ENCODE measurements at places on chromosomes 13 and 19.
A peak's percentile ranks its signal among the peaks of the same experiment; 100 is the strongest.

- no peak overlapping the region for H3K4me3 ChIP-seq
- H3K4me1 ChIP-seq: no peaks in the 10 kb centered on the region
- no peaks in the 10 kb centered on the region for H3K27me3 ChIP-seq
- no peak overlapping the region for H3K27ac ChIP-seq
- H3K36me3 ChIP-seq: no peaks in the 10 kb centered on the region
Observed at GRCh38 chr19:14544977-14545715, 15.8 kb downstream of the TECR start.

DNA sequence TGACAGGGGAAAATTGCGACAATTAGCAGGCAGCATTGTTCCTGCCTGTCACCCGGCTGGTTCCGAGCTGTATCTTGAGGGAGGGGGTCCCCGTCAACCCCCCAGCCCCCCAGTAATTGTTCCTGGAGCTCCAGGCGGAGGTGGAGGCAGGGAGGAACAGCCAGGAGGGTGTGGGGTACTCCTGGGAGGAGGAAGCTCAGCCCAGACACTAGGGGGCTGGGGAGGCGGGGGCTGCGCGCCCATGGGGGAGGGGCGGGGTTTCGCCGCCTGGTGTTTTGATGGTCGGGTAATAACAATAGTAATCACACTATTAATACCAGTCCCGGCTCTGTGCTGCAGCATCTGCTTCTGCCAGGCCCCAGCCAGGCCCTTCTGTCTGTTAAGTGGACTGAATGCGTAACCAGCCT, 8.6 kb downstream of the NPAS1 start:
- H3K36me3 ChIP-seq: no peaks in the 10 kb centered on the region
- no peak overlapping the region for H3K4me3 ChIP-seq
- H3K4me1 ChIP-seq: no peaks in the 10 kb centered on the region
- H3K27me3 ChIP-seq: peaks cover 70% of the 10 kb centered on the region

DNA sequence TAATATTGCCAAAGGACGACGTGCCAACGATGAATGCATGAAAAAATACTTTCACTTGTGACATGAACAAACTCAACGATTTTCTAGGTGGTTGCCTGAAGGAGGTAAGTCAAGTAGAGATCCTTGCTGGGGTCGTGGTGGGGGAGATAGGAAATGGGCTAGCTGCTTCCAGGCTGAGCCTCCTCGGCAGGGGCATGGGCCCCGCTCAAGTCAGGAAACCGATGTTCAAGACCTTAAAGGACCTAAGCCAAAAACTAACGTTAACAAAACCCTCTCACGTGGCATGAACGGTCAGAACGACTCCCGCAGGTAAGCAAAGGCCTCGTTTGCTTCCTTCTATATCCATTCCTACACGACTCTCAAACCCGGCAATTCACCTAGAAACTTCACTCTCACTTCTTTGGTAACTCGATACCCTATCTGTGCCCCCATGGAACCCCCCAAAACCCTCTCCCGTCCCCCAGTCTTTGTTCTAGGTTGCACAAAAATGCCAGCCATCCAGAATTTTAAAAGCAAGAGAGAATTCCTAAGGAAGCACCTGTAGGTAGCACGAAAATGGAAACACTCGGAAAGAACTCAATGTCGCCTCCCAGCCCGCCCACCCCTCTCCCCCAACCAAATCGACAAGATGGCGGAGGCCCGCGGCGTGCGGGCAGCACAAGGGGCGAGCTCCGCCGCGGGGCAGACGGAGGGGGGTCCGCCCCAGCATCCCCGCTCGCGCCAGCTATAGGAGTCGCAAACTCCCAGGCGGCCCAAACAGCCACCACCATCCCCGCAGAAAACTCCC, 13.6 kb downstream of the ACP4 start:
- H3K27me3 ChIP-seq: no peaks in the 10 kb centered on the region
- peaks cover 14% of the 10 kb centered on the region for H3K36me3 ChIP-seq
- H3K4me1 ChIP-seq: peaks cover 17% of the 10 kb centered on the region
- DNase-seq: no peak
- H3K27ac ChIP-seq: peak overlapping the region; percentile 96
- H3K4me3 ChIP-seq: peak overlapping the region; percentile 70

GRCh38 chr19:47700934-47701716, 12.1 kb upstream of the EHD2 start:
- no peak for DNase-seq
- H3K27me3 ChIP-seq: no peaks in the 10 kb centered on the region
- no peaks in the 10 kb centered on the region for H3K4me1 ChIP-seq
- no peak overlapping the region for H3K4me3 ChIP-seq

DNA sequence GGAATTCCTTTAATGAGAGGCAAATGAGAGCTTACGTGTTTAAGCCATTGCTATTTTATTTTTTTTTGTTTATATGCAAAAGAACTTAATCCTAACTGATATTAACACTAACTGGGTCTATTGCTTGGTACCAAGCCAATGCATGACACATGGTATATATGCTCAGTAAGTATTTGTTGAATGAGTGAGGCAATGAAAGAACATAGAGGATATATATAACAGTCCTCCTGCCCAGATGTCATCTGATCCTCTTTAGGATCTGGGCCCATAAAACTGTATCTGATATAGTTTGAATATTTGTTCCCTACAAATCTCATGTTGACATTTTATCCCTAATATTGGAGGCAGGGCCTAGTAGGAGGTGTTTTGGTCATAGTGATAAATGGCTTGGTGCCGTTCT, 13.0 kb upstream of the ALOX5AP start:
- no peaks in the 10 kb centered on the region for H3K36me3 ChIP-seq
- H3K27me3 ChIP-seq: no peaks in the 10 kb centered on the region
- peaks cover 10% of the 10 kb centered on the region for H3K4me1 ChIP-seq
- H3K27ac ChIP-seq: no peak overlapping the region
- DNase-seq: no peak

GRCh38 chr19:48308631-48309586, 16.4 kb upstream of the EMP3 start:
- no peak for DNase-seq
- no peak overlapping the region for H3K27ac ChIP-seq
- H3K4me1 ChIP-seq: no peaks in the 10 kb centered on the region

GRCh38 chr13:107427536-107427935, 787.8 kb downstream of the LIG4 start:
- no peaks in the 10 kb centered on the region for H3K4me1 ChIP-seq
- H3K4me3 ChIP-seq: no peak overlapping the region
- H3K36me3 ChIP-seq: no peaks in the 10 kb centered on the region
- H3K27me3 ChIP-seq: no peaks in the 10 kb centered on the region

GRCh38 chr19:31591258-31591657, 242.0 kb upstream of the TSHZ3 start:
- no peaks in the 10 kb centered on the region for H3K4me1 ChIP-seq
- H3K27ac ChIP-seq: no peak overlapping the region
- no peaks in the 10 kb centered on the region for H3K27me3 ChIP-seq

- no peak overlapping the region for H3K27ac ChIP-seq
- peaks cover 20% of the 10 kb centered on the region for H3K4me1 ChIP-seq
- peaks cover 10% of the 10 kb centered on the region for H3K36me3 ChIP-seq
- H3K4me3 ChIP-seq: no peak overlapping the region
- H3K27me3 ChIP-seq: no peaks in the 10 kb centered on the region
Observed at GRCh38 chr19:18586306-18586705, 2.3 kb upstream of the REX1BD start.

DNA sequence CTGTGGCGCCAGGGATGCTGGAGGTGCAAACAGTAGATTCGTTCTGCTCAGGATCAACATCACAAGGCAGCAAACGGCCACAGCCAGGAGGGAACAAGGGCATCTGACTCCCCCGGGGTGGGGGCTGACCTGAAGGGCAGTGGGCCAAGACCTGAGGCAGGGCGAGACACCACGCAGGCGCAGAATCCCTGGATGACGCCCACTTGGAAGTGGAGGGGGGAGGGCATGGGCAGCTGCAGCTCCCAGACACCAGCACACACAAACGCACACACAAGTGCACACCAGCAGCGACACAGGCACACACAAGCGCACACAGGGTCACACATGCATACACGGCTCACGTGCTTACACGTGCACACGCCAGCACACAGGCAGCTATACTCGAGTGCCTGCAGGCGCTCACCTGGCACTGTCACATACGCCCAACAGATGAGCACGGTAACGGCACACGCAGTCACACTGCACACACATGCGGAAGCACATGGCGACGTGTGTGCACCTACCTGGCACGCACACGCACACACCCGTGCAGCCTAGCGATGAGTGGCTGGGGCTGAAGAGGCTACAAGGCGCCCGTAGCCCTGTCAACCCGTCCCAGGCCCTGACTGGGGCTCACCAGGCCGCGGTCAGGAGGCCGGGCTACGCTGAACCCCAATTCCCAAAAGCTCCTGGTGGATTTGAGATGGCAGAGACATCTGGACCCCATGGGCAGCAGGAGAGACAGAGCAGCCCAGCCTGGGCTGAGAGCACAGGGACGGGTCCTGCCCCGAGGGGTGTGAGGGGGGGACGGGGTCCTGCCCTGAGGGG, 5.5 kb downstream of the C2CD4C start:
- no peak overlapping the region for H3K27ac ChIP-seq
- H3K4me3 ChIP-seq: no peak overlapping the region
- peaks cover 22% of the 10 kb centered on the region for H3K27me3 ChIP-seq
- peaks cover 2% of the 10 kb centered on the region for H3K4me1 ChIP-seq

GRCh38 chr19:7928741-7929701, 3.1 kb upstream of the CTXN1 start:
- H3K4me1 ChIP-seq: peaks cover 16% of the 10 kb centered on the region
- H3K36me3 ChIP-seq: peaks cover 39% of the 10 kb centered on the region
- no peaks in the 10 kb centered on the region for H3K27me3 ChIP-seq
- no peak for DNase-seq

DNA sequence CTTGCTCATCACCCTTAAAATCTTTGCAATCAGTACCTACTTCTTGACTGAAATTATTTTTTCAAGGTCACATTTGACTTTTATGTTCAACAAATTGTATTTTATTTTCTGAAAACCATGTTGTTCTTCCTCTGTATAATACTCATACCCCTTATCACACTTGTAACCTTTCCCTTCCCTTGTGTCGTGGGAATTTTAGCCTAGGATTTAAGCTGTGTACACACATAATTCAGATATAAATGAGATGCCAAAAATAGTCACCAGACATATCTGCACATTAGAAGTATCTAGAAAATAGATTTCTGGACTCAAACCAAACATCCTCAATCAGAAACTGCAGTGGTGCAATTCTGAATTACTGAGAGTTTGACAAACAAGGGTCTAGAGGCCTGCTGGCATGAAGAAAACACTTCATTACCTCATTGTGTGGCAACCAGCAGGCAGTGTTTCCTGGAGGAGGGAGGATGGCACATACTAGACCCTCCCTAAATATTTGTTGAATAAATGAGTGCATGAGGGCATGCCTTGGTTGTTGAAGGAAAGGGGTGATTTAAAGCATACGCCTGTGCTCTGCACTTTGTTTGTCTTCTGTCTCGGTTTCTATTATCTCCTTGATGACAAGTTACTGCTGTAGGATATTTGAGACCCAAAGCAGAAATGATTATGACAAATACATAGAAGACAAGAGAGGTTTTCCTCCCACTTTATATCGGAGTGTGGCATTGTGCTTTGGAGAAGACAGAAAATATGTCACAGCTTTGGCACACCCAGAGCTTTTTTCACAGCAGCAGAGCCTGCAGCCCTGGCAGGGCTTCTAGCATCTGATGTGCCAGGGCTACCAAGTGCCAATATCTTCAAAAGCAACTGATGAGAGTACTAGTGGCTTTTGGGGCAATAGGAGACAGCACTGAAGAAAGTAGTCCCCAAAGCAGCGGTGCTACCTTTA, 881.1 kb downstream of the PCDH9 start:
- H3K27me3 ChIP-seq: no peaks in the 10 kb centered on the region
- no peak for DNase-seq
- no peak overlapping the region for H3K27ac ChIP-seq
- H3K4me1 ChIP-seq: peaks cover 3% of the 10 kb centered on the region

DNA sequence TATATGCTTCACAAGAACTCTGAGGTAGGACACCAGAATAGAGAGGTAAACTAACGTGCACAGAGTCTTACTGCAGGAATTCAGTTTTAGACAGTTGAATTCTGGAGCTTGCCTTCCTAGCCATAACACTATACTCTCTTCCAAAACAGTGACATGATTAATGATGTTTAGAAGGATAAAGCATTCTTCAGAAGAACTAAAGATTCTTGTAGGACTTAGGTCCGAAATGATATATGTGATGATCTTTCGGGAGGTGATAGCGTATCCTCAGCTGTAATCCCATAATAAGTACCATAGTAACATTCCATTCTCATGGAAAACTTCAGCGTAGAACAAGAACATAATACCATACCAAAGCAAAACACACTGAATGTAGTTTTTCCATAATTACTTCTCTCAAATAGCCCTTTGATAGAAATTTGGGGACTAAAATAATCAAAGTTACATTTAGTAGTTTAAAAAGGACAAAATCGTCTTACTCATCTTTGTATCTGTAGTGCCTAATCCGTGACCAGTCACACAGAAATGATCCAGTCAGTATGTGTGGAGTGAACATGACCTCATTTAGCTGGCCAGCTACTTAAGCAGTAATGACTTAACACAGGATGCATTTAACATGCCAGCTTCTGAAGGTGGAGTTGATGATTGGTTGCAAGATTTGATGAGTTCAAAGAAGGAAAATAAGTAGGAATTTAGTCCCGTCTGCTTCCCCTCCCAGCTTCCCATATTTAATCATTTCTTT, 38.4 kb downstream of the PIBF1 start:
- H3K4me3 ChIP-seq: no peak overlapping the region
- no peaks in the 10 kb centered on the region for H3K4me1 ChIP-seq
- H3K27me3 ChIP-seq: no peaks in the 10 kb centered on the region
- peaks cover 31% of the 10 kb centered on the region for H3K36me3 ChIP-seq
- no peak overlapping the region for H3K27ac ChIP-seq

DNA sequence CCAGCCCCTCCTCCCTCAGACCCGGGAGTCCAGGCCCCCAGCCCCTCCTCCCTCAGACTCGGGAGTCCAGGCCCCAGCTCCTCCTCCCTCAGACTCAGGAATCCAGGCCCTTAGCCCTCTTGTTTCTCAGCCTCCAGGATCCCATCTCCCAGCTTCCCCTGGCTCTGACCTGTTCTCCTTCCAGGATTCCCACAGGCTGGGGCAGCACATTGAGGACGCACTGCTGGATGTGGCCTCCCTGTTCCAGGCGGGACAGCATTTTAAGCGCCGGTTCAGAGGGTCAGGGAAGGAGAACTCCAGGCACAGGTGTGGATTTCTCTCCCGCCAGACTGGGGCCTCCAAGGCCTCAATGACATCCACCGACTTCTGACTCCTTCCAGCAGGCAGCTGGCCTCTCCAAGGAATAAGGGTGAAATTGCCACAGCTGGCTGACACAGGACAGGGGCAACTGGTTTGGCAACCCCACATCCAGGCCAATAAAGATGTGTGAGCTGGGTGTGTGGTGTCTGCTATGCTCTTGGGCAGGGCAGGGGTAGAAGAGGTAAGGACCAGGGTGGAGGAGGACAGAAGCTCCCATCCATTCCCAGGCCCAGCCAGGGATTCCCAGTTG, 22.4 kb downstream of the CPT1C start:
- H3K4me3 ChIP-seq: no peak overlapping the region
- H3K36me3 ChIP-seq: no peaks in the 10 kb centered on the region
- DNase-seq: no peak
- no peaks in the 10 kb centered on the region for H3K27me3 ChIP-seq
- peaks cover 5% of the 10 kb centered on the region for H3K4me1 ChIP-seq

Measured in upper lobe of right lung (tissue), 1 donor.